ENCODE measurements at places on chromosomes 13 and 19.

DNA sequence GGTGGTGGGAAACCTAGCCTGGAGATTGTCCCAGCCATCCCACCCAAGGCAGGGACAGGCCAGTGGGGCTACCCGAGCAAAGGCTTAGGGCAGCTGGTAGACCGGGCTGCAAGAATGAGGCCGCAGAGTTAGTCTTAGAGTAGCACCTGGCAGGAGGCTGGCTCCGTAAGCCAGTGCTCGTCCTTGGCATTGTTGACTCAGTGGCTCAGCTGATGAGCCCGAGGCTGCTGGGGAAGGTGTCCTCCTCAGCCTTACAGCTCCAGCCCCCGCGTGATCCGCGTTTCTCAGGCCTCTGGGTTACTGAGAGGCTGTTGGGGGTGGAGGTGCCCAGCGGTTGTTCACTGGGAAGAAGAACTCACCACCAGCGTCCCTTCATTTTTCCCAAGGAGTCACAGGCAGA, 24.7 kb downstream of the PPP1R37 start:
- DNase-seq = no peak

- no peak for DNase-seq
Measured at GRCh38 chr19:7861619-7862412, 12.4 kb downstream of the PRR36 start.

DNA sequence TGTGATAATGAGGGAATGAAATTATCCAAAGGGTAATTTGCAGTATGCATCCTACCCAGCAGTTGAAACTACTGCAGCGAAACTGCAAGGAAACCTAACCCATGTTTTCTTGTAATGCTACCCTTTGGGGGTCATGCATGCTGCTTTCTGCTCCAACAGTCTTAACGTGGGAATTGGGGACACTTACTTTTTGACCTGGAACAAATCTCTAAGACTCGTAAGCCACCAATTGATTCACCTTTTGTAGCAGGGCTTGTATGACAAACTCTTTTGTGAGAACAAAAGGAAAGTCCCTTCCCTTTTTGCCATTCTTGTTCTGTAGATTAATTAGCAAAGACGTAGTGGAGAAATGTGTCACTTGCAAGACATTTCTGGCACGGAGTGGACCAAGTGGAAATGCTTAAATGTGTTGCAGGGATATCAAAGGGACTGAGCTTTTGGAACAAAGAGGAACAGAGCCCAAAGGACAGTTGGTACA, 27.4 kb downstream of the LRCH1 start:
- no peak for DNase-seq

DNA sequence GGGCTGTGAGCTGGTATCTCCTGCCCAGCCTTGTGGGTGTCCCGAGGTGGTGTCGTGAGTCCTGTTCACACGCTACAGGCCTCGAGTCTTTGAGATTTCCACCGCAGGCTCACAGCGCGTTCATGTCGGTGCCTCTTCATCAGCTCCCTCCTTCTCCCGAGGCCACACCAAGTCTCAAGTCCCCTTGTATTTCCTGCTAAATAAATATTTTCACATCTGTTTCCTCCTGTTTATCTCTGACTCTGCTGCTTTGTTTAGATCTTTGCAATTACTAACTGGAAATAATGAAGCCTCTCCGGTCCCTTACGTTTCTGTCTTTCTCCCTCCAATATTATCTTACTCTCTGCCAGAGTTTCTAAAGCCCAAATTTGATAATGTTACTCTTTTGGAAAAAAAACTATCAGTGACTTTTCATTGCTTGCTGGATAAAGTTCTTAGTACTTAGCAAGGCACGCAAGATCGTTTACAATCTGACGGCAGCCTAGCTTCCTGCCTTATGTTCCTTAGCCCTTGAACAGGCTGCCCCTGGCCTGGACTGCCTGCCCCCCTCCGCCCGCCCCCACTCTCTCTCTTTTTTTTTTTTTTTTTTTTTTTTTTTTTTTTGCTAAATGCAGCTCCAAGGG, 130.5 kb upstream of the RNF113B start:
- no peak for DNase-seq

- peak; percentile 77 for DNase-seq
Measured at GRCh38 chr19:16645140-16645539, 14.8 kb downstream of the SMIM7 start.

GRCh38 chr13:94480672-94481145, 1.2 kb upstream of the DCT start:
- no peak for DNase-seq

DNA sequence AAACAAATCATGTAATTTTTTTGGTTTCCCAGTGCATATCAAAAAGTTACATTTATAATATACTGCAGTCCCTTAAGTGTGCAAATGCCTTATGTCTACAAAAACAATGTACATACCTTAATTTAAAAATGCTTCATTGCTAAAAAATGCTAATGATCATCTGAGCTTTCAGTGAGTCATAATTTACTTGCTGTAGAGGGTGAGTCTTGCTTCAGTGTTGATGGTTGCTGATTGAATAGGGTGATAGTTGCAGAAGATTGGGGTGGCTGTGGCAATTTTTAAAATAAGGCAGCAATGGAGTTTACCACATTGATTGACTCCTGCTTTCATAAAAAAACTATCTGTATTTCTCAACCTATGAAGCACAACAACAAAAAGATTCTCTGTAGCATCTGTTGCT, 613.9 kb downstream of the TBC1D4 start:
- no peak for DNase-seq

- DNase-seq = no peak
Measured at GRCh38 chr19:18861917-18862316, 30.2 kb downstream of the UPF1 start.

- peak; percentile 76 for DNase-seq
Measured at GRCh38 chr19:34041925-34042521, 130.3 kb upstream of the LSM14A start.

DNA sequence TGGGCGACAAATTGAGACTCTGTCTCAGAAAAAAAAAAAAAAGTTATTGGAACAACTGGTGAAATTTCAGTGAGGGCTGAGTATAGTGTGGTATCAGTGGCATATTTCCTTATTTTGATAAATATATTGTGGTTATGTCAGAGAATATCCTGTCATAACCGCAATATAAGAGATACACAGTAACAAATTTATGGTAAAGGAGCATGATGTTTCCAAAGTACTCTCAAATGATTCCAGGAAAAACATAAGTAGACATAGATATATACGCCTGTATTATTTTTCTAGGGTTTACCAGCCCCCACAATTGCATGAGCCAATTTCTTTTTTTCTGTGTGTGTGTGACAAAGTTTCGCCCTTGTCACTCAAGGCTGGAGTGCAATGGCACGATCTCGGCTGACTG, 5.7 kb upstream of the C5AR1 start:
- no peak for DNase-seq

GRCh38 chr13:93872376-93872775, 607.1 kb downstream of the DCT start:
- DNase-seq = no peak

GRCh38 chr13:35988648-35989081, 142.5 kb downstream of the DCLK1 start:
- no peak for DNase-seq

DNA sequence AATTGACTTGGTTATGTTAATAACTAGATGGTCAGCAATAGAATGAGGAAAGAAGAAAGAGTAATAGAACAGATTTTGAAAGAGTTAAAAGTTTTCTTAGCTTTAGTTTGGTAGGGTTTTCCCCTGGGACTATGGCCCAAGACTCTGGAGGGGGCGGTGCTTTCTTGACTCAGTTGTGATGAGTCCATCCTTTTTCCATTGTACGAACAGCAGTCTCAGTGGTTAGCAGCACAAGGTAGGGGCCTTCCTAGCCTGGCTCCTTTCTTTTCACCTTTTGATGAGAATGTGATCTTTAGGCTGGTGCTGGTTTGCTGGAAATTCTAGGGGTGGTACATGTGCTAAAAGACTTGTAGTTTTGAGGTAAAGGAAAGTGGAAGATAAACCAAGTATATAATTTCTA, 38.8 kb downstream of the ZNF506 start:
- no peak for DNase-seq

Data from dorsolateral prefrontal cortex (tissue), 122 donors.